ENCODE measurements at places on chromosomes 13 and 19. TPM values are rescaled to one million over a fixed set of nuclear protein-coding genes. Genes with fewer than 3 reads are reported as not detected.

Gene SIGLEC9
- 5.3 TPM for total RNA-seq

Gene VPS36
- 50.2 TPM for total RNA-seq

Gene ZNF177
- 6.2 TPM for total RNA-seq

Gene ACP7
- 1.6 TPM for total RNA-seq

Gene CCL25
- not detected for total RNA-seq

Gene PLK5
- 0.80 TPM for total RNA-seq

Gene KANK2
- total RNA-seq: 296 TPM

Gene KLK12
- not detected for total RNA-seq

Measured in sciatic nerve (tissue), 2 donors.